ENCODE measurements at places on chromosomes 6 and 20. TPM values are rescaled to one million over a fixed set of nuclear protein-coding genes. Genes with fewer than 3 reads are reported as not detected.

DNA sequence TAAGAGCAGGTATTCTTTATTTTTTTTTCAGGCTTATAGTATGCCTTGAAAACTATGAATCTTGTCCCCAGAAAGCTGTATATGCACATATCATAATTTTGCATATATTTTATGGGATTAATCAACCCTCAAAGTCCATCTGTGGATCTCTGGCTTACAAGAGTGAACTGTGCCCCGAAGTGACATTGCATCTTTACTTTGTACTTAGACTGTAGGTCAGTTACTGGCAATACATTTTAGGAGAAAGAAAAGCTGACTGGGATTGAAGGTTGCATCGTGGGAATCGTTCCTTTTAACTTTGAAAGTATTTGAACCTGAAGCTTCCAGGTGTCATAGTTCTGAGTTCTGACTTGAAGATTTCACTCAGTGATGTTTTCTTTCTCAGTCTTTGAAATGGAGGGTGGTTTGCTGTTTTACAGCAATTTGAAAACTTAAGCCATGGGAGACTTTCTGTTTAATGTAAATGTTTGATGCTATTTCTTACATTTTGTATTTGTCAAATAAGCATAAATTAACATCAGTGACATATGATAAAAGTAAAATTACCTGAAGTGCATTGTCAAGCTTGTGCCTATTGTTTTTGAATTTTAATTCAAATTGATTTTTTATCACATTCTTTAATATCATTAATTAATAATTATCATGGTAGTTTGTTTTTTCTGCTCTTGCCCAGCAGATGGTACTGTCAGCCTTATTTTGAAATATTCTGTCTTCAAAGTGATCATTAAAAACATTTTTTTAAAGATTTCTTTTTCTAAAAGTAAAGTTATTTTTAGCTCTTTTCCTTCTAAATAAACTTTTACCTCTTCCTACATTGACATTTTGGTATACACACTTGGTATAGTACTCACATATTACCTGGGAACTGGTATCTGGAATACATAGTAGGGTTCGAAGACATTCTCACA is 29.0 kb downstream of the L3MBTL3 start:
- peaks cover 22% of the 10 kb centered on the region for H3K36me3 ChIP-seq
- H3K4me1 ChIP-seq: no peaks in the 10 kb centered on the region
- no peaks in the 10 kb centered on the region for H3K27me3 ChIP-seq
- no peak overlapping the region for H3K4me3 ChIP-seq

GRCh38 chr20:21272279-21272678 is 30.9 kb upstream of the XRN2 start:
- H3K4me3 ChIP-seq: no peak overlapping the region
- no peak for DNase-seq
- H3K4me1 ChIP-seq: no peaks in the 10 kb centered on the region
- H3K27ac ChIP-seq: no peak overlapping the region

Gene PGC
- not detected for total RNA-seq

GRCh38 chr6:169277619-169278018 is 24.0 kb upstream of the THBS2 start:
- no peak overlapping the region for H3K4me3 ChIP-seq
- H3K27ac ChIP-seq: no peak overlapping the region
- no peak for DNase-seq
- H3K27me3 ChIP-seq: peaks cover 3% of the 10 kb centered on the region
- H3K36me3 ChIP-seq: no peaks in the 10 kb centered on the region

- H3K27me3 ChIP-seq: peaks cover 2% of the 10 kb centered on the region
- H3K36me3 ChIP-seq: no peaks in the 10 kb centered on the region
- H3K4me3 ChIP-seq: no peak overlapping the region
- DNase-seq: no peak
Observed at GRCh38 chr6:110095101-110095500, 84.4 kb downstream of the WASF1 start.

DNA sequence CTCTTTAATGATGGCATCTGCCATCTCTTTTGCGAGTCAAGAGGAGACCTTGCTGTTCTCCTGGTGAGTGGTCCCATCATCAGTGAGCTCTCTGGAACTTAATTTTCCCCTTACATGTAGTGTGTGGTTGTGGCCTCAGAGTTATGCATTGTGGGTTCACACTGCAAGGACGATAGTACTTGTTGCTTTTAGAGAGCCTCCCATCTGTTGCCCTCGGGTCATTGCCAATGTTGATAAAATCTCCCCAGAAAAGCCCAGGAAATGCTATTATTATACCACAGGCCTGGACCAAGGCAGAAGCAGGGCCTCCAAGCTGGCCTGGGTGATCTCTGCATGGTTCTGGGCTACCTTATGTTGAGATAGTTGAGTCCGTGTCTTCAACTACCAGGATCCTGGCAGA is 241.6 kb downstream of the BMP7 start:
- peaks cover 26% of the 10 kb centered on the region for H3K27me3 ChIP-seq
- H3K36me3 ChIP-seq: no peaks in the 10 kb centered on the region
- no peak for DNase-seq
- H3K4me3 ChIP-seq: no peak overlapping the region

Gene GCNT2
- 1.6 TPM for total RNA-seq

Gene C20orf144
- total RNA-seq: 0.27 TPM

Gene RNF144B
- 3.9 TPM for total RNA-seq

DNA sequence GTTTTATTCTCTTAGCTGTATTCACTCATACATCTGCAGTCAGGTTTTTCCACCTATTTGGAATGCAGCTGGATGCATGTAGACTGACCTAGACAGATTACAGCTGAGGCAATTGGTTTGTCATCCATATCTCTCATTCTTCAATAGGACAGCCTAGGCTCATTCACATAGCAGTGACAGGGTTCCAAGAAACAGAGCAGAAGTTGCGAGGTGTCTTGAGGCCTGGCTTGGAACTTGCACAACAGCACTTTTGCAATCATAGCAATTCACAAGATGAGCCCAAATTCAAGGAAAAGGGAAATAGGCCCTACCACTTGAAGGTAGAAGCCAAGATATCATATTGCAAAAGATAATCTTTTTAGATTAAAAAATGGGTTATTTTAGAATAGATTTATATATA is 508.9 kb upstream of the JAG1 start:
- no peaks in the 10 kb centered on the region for H3K36me3 ChIP-seq
- DNase-seq: no peak
- H3K27ac ChIP-seq: no peak overlapping the region
- H3K4me1 ChIP-seq: no peaks in the 10 kb centered on the region
- no peak overlapping the region for H3K4me3 ChIP-seq

DNA sequence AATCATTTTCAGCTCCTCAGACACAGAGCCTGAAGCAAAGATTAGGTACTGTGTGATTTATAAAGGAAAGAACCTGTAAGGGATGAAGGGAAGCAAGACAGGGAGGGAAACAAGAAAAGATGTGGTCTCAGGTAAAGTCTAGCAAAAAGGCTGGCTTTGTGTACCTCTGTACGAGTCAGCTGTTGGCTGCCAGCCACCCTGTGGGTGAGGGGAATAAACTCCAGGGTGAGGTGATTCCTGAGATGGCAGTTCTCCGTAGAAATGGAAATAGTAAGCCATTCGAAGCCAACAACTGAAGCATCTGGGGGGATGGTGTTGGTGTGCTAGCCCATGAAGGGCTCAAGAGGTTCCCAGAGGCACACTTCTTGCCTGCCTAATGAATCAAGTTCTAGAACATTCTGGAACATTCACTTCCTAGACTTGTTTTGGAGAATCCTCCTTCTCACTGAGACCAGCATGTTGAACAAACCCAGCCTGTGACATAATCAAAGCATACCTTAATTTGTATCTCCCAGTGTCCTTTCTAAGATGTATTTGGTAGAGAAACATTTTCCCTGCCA is 10.6 kb upstream of the TTPAL start:
- no peak overlapping the region for H3K4me3 ChIP-seq
- H3K4me1 ChIP-seq: no peaks in the 10 kb centered on the region
- no peaks in the 10 kb centered on the region for H3K36me3 ChIP-seq
- no peak overlapping the region for H3K27ac ChIP-seq
- H3K27me3 ChIP-seq: no peaks in the 10 kb centered on the region
- DNase-seq: no peak

Gene TSHZ2
- 25.9 TPM for total RNA-seq

DNA sequence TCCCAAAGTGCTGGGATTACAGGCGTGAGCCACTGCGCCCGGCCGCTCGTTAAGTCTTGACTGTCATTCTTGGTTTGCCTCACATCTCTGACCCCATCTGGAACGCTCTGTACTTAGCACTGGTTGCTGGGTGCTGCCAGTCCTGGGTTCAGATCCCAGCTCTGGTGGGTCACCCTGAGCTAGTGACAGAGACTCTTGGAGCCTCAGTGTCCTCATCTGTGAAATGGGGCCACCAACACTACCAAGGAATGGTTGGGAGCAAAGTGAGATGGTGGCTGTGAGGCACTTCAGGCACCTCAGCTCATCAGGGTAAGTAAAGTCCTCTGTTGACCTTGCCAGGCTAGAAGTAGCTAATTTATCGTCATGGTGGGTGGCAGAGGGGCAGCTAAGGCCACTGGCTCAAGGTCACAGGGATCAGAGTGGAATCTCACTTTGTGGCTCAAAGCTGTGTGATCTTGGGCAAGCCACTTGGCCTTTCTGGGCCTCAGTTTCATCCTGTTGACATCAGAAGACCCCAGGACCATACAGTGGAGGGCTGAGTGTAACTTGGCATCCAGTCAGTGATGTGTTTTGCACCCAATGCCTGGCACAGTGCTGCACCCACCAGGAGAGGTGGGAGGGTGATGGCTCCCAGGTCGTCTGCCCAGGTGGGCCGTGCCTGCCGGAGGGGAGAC is 46.7 kb downstream of the UBE2V1 start:
- H3K36me3 ChIP-seq: no peaks in the 10 kb centered on the region
- H3K27me3 ChIP-seq: no peaks in the 10 kb centered on the region
- no peak overlapping the region for H3K4me3 ChIP-seq
- H3K27ac ChIP-seq: no peak overlapping the region
- no peak for DNase-seq

DNA sequence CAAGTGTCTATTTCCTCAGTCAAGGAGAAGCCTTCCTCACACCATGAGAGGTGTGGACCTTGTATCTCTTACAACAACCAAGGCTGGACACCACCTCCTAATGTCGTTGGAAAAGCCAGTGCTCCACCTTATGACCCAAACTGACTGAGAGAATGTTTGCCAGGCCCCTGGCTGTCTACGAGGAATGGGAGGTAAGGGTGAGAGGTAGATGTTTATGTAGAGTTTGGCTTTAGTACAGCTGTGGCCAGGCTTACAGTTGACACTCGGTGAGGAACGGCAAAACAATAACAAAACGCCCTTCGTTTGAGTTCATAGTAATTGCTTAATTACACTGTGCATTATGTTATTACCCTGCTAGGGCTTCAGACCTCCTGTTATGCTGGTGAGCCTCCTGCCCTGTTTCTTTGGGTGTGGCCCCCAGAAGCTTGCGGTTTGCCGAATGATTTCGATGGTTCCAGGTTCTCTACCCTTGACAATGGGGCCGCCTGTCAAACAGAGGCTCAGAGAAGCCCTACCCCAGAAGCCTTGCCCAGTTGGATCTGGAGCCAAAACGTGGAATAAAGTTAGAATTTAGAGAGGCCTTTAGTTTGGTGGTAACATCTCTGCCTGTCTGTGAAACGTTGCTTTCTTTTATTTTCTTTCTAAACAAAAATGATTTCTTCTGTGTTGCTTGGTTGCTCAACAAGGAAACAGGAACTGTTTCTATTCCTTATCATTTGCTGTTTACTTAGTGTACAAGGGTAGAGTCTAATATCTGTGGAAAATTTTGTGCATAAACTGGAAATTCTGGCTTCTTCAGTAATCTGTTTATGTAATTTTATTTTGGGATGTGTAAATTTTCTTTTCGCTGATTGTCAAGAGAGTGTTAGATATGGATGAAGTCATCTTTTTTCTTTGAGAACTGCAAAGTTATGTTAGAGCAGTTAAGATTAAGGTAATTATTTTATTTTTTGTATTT is 60.4 kb upstream of the FOXQ1 start:
- H3K27me3 ChIP-seq: peaks cover 4% of the 10 kb centered on the region
- no peak overlapping the region for H3K4me3 ChIP-seq
- no peak for DNase-seq
- no peak overlapping the region for H3K27ac ChIP-seq

DNA sequence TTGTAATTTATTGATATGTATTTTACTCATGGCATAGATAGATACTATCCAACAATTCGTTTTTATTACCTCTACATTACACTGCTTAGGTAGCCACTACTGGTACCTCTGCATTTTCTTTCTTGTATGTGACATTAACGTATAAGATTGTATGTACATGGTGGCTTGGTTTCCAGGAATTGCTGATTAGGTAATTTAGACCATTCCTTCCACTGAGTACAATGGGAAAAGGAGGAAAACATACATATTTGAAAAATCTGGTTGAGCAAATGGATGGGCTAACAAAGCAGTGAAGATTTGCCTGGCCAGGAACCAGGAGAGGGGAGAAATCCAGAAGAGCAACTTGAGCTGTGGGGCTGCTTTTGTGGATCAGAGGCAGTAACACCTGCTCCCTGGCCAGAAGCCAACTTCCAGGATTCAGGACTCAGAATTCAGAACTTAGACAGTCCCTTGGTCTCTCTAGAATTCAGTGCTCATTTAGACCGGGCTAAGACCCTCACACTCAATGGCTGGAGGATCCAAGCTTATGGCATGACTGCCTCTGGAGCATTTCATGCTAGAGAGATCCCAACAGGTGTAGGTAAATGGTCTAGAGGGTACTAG is 17.9 kb upstream of the MICB start:
- peaks cover 2% of the 10 kb centered on the region for H3K4me1 ChIP-seq
- DNase-seq: no peak
- H3K27me3 ChIP-seq: no peaks in the 10 kb centered on the region
- H3K27ac ChIP-seq: no peak overlapping the region

DNA sequence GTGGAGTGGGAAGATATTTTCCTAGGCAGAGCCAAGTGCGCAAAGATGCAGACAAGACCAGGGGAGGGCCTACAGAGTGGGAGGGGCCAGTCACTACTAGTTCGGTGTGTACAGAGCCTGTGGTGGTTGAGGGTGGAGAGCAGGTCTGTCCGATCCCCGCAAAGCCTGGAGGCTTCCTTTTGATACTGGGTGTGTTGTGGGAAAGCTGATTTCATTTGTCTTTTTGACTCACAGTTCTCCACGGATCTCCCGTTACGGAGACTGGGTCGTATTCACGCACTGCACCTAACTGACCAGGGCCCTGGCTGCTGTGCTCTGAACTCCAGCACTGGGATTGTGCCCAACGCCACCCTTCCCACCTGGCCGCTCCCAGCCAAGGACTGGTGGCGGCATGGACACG is 1.4 kb upstream of the TIAM2 start:
- DNase-seq: no peak
- no peak overlapping the region for H3K27ac ChIP-seq
- peaks cover 11% of the 10 kb centered on the region for H3K4me1 ChIP-seq
- no peaks in the 10 kb centered on the region for H3K36me3 ChIP-seq
- H3K27me3 ChIP-seq: peaks cover 34% of the 10 kb centered on the region
- peak overlapping the region; percentile 32 for H3K4me3 ChIP-seq

GRCh38 chr20:45347936-45348778 is at the start of gene SDC4:
Gene SDC4, minus strand, starts transcription at chr20:45348424. Its CDS starts 40 bp downstream, at chr20:45348384.
- H3K4me3 ChIP-seq: peak within 1 kb of the TSS; percentile 82
- peak; percentile 79 for DNase-seq
- H3K36me3 ChIP-seq: peaks cover 3% of the 10 kb centered on the region
- H3K27ac ChIP-seq: peak within 1 kb of the TSS; percentile 81

GRCh38 chr6:131362070-131362469 is 211.0 kb upstream of the ARG1 start:
- peaks cover 8% of the 10 kb centered on the region for H3K4me1 ChIP-seq
- DNase-seq: no peak
- no peak overlapping the region for H3K27ac ChIP-seq
- no peak overlapping the region for H3K4me3 ChIP-seq
- H3K36me3 ChIP-seq: no peaks in the 10 kb centered on the region
